ENCODE measurements at places on chromosomes 12 and 14. TPM values are rescaled to one million over a fixed set of nuclear protein-coding genes. Genes with fewer than 3 reads are reported as not detected.

The TBC1D30 gene
- 26.2 TPM for total RNA-seq

The ASIC1 gene
- total RNA-seq, result 0.75 TPM

The C14orf39 gene
- not detected for total RNA-seq

The TMEM132C gene
- total RNA-seq, result 3.2 TPM

The NPFF gene
- not detected for total RNA-seq

Data from pancreas (tissue), 10 donors.